ENCODE measurements at places on chromosomes 1 and 21.

GRCh38 chr1:199084293-199084692, 445.5 kb downstream of the PTPRC start:
- DNase-seq, result no peak

DNA sequence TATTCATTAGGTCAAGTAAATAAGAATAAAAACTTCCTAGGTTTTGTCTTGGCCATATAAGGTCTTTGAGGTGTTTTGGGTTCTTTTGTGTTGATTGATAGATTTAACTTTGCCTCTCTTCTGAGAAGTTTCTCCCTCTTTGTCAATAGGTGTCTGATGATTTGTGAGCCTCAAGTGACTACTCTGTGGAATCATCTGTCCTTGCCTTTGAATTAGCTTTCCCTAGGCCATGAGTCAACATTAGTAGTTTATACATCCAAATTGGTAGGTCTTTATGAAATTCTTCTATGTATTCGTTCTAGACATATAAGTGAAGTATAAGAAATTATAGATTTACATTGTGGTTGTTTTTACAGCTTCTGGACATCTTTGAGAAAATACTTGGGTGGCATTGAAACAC, 864.4 kb downstream of the USP25 start:
- no peak for DNase-seq

- DNase-seq, result no peak
Measured at GRCh38 chr1:110535985-110536384, 17.0 kb upstream of the KCNA10 start.

GRCh38 chr1:54851406-54851805, 35.6 kb downstream of the DHCR24 start:
- DNase-seq, result no peak

GRCh38 chr1:165936542-165936941, 109.1 kb downstream of the UCK2 start:
- DNase-seq, result no peak

GRCh38 chr1:107378866-107379265, 238.0 kb downstream of the NTNG1 start:
- DNase-seq, result no peak

- no peak for DNase-seq
Measured at GRCh38 chr1:39258146-39258924, 53.8 kb downstream of the MACF1 start.

DNA sequence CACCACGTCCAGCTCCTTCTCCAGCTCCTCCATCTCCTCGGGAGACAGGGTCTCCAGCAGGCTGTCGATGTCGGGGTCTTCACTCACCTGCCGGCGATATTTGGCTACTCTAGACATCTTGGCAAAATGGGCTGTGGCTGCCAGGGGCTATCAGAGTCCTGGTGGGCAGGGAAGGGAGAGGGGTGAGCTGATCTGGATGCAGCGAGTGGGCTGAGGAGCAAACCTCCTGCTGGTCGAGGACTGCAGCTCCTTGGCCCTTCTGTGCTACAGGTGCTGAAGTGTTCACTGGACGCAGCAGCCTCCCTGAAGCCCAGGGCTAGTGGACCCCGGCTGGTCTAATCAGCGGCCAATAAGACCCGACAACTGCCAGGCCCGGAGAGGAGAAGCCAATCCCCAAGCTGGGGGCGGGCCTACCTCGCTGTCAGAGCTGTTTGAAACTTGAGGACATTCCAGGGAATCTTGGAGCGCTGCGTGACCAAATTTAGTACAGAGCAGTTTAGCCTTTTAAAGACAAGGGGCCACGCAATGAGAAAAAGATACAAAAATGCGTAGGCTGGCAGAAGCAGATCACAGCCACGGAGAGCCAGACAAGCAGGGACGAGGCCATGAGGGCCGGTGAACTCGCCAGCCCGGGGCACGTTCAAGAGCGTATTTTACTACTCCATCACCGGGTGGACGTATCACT, at the start of gene LMOD1:
LMOD1 (minus strand) TSS at position 325 of the 685 bp plus-strand sequence; CDS start at position 117, 208 bp downstream.
- DNase-seq, result peak; percentile 42

GRCh38 chr1:9744106-9744799, 79.5 kb downstream of the CLSTN1 start:
- DNase-seq, result no peak

DNA sequence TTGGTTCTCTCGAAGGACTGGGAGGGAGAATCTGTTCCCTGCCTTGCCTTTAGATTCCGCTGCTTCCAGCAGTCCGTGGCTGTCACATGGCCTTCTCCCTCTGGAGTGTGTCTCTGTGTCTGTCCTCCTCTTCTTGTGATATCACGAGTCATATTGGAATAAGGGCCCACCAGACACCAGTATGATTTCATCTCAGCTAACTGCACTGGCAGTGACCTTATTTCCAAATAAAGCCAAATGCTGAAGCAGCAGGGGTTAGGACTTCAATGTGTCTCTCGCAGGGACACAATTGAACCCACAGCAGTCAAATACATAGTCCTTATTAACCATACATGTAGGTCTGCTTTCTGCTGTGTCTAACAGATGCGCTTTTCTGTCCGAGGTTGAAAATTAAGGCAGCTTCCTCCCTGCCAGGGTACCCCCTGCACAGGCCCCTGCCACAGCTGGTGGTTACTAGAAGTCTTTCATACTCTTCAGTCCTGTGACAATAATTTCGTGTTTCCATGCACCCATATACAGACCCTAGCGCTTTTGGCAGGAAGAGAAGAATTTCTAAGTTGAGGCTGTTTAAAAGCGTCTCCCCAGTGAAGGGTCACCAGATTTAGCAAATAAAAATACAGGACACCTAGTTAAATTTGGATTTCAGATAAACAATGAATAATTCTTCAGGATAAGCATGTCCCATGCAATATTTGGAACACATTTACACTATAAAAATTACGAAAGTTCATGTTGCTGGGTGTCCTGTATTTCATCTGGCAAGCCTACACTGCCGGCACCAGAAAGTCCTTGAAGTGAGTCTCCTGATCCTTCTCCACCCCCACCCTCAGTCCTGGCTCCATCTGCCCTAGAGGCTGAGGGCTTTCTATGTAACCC, 182.1 kb downstream of the ETS2 start:
- DNase-seq, result peak; percentile 43

DNA sequence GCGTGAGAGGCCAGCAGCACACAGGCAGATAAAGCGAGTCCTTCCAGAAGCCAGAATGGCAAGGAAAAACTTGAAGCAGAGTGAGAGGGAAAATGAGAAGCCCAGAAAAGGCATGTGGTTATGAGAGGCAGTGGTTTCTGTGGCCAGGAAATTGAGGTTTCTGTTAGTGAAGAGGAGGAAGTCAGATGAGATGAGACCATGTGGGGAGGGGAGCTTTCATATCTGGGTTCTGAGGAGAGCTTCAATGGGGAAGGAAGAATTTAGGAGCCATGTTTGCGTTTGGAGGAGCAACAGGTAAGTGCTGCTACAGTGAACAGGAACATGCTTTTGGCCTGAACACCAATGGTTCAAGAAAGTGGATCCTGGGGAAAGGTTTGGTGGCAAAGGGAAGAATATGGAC, 6.1 kb upstream of the CD1A start:
- no peak for DNase-seq

GRCh38 chr1:3711381-3711779, 40.9 kb upstream of the CCDC27 start:
- DNase-seq, result no peak

DNA sequence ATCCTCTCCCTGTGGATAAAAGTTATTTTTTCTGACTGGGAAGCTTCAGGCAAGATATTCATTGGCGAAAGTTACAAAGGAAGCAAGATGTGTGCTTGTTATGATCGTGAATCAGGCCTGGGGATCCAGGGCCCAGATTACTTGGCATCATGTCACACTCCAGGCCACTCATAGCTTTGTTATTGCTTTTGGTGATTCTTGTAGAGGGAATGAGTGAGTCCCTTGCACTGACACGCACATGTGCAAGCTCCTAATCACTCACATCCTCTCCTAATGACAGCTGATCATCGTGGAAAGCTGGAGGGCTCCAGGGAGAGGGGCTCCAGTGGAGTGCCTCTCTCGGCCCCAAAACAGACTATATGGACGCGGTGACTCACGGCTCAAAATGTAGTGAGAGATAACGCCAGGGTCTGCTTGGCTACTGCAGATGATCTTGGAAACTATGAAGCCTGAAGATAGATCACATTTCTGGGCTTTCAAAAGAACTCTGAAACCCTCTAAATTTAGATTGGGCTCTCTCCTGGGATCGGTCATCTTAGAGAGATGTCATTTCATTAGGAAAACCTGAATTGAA, 481.1 kb upstream of the USP24 start:
- DNase-seq, result no peak

DNA sequence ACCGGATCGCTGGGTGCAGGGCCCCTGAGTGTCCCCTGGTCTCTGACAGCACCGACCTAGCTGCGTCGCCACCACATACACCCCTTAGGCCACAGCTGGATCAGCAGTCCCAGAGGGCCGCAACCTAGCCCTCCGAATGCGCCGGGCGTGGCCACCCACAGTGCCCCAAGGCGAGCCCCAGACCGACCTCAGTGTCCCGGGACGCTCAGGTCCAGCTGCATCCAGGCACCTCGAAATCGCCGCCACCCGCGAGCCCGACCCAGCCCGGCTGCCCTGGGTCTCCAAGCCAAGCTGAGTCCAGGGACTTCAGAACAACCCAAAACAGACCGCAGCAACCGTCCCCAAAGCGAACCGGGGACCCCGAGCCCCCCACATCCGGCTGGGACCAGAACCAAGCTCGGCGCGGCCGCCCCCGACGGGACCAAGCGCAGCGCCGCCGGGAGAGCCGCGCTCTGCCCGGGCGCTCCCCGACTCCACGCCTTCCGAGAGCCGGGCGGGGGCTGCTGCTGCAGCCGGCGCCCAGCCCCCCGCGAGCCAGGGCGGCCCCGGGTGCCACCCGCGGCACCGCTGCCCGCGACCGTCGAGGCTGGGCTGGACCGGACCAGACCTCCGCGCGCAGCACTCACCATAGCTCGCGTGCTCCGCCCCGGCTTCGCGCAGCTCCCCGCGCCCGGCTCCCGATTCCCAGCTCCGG, 54.6 kb upstream of the ECE1 start:
- DNase-seq, result no peak

DNA sequence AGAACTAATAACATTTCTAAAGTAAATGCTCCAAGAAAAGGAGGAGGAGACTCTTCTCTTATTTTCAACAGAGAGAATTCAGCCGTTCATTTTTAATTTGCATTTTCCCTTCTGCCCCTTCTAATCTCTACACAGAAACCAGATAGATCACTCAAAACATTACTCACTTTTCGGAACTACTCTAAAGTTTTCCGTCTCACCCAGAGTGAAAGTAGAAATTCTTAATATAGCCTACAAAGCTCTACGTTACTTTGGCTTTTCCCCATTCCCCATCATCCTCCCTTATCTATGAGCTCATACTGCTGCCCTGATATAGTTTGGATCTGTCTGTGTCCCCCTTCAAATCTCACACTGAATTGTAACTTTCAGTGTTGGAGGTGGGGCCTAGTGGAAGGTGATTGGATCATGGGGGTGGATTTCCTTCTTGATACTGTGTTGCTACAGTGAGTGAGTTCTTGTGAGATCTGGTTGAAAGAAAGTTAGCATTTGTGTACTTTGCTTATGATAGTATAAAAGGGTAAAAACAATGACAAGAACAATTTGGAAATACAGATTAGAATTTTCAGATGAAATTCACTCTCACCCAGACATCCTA, 188.2 kb downstream of the AMY1C start:
- DNase-seq, result no peak

DNA sequence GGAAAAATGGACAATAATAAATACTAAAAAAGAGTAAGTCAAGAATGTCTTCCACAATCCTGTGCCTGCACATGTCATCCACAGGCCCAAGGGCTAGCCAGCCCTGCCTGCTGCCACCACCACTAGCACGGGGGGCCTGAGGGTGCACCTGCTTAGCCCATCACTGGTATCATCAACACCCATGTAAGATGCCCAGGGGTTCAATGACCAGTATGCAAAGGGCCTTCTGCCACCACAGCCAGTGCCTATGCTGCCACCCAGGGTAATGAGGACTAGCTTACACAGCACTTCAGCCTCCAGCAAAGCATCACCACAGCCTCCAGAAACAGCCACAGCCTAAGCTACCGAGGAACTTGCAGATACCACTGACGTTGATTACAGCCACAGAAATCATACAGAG, 46.3 kb downstream of the POFUT2 start:
- DNase-seq, result no peak

DNA sequence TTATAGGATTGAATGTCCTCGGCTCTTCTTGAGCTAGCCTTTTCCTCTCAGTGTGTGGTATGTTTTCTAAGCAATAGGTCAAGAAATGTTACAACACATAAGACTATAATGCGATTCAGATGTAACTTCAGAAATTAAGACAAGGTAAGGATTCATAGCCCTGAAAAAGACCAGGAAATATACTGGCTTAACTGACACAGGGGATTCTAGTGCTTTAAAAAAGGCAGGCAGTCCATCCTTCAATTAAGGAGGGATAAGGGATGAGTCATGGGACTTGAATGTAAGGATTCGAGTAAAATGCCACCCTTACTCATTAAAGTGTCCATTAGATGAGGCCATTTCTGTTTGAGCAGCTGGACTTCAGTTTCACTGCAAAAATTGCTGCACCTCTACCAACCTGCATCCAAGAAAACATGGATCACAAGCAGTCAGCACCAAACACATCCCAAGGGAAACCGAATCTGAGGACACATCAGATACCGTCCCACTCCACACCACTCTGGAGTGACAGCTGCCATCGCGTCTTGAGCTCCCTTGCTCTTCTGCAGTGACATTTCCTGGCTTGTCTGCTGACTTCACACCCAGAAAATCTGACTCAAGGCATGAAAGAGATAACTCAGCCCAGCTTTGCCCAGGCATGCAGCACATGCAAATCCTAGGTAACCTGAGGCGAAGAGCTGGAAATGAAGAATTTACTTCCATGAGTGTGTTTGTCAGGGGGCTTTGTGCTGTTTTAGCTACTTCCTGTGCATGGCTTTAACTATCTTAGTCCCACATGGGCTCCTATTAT, 37.8 kb downstream of the NGF start:
- DNase-seq, result no peak

DNA sequence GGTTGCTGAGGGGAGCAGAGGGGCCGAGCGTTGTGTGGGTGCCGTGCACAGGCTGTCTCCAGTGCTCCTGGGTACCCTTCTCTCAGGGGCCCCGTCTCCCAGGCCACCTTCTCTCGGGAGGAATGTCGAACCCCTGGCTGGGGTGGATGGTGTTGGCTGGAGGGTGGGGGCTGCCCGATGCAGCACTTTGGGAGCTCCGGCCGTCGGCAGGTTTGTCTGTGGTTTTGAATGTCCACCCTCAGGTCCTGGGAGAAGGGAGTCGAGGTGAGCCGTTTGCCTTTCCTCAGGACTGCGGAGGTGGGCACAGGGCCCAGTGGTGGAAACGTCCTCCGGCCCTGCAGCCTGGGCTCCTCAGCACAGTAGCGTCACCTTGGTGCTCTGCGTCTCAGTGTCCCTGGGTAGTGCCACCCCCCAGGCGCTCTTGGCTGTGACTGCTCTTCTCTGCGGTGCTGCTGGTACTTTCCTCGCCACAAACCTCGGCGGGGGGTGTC, 14.5 kb downstream of the SLX9 start:
- no peak for DNase-seq

All from NCI-H524 treated with DMSO at 0.1 percent for 48 hours (cell line).